SHP77 treated with DMSO at 0.1 percent for 48 hours (cell line): ENCODE measurements at places on chromosomes 6 and 20.

DNA sequence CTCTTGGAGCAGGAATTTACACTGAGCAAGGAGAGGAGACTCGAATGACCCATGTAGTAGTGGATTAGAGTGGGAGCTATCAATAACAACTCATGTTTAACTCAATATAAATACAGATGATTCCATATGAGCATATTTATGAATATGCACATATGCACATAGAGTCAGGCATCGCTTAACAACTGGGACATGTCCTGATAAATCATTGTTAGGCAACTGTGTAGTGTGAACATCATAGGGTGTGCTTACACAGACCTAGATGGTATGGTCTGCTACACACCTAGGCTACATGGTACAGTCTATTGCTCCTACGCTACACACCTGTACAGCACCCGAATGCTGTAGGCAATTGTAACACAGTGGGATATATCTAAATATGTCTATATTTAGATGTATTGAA lies 75.9 kb upstream of the RALGAPA2 start:
- DNase-seq, result no peak

- DNase-seq, result no peak
These were observed 47.7 kb downstream of the SPATA2 start for GRCh38 chr20:49867453-49868215.

GRCh38 chr6:20698675-20699074 lies 164.4 kb downstream of the CDKAL1 start:
- no peak for DNase-seq

- DNase-seq, result no peak
These were observed 69.4 kb downstream of the PHACTR1 start for GRCh38 chr6:12785921-12786320.
